ENCODE measurements at places on chromosomes 6 and 20.

DNA sequence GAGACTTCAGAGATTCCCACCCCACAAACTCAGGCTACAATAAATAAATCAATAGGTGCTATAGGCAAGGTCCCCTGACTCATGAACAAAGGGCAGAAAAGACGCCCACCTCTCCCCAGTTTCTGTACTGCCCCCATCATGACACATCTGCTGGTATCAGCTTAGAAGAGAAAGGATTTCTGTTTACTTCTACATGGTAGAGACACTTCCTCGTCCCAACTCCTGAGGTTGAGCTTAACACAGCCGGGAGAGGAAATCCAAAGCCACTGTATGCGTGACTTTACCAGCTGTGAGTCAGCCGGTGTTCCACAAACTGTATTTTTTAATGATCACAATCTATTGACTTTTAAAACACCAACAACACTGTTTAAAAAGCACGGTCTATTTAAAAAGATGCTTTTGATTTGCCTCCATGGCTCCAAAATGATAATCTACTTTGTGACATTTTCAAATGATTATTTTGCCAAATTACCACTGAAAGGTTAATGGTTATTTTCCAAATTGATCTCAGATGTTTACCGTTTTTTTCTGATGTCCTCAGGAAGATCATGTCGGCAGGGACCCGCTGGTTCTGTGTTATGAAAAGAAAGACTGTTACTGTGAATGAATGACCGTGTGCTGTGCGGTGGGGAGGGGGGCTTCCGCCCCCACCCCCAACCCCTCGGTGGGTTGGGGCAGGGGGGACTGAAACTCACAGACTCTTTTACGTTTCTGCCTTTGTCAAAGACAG is 72.5 kb downstream of the ATP9A start:
- DNase-seq: no peak

DNA sequence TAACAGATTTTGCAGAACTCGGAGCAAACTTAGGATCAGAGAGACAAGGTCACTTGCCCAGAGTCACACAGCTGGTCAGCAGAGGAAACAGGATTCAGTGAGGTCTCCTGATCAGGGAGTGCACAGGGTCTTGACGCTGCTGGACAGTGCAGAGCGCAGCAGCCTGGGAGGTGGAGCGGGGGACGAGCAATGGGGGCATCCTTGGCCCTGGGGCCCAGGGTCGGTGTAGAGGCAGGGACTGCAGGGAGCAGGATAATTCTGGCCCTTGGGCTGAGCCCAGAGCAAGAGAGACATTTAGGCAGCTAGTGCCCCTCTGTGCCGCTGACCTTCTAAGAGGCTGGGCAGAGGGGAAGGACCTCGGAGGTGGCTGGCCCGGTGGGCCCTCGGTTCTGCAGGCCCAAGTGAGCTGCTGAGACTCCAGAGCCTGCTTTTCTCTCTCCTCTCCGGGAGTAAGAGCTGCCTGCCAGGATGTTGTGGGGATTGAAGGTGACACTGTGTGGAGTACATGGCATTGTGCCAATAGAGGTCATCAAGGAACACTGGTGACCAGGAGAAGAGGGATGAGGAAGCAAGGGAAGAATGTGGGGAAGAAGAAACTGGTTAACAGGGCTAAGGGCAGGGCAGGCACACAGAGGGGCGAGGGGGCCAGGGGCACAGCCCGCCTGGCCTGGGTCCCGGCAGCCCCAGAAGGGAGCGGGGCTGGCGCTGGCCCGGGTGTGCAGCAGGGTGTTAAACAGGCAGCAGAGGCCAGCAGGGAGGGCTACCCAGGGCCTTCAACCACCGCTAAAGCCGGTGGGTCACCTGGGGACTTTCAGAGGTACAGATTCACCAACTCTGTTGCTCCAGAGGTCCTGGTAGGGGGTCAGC is 122.0 kb downstream of the AGPAT4 start:
- no peak for DNase-seq

- no peak for DNase-seq
Observed at GRCh38 chr6:4125500-4125899, 9.9 kb downstream of the ECI2 start.

DNA sequence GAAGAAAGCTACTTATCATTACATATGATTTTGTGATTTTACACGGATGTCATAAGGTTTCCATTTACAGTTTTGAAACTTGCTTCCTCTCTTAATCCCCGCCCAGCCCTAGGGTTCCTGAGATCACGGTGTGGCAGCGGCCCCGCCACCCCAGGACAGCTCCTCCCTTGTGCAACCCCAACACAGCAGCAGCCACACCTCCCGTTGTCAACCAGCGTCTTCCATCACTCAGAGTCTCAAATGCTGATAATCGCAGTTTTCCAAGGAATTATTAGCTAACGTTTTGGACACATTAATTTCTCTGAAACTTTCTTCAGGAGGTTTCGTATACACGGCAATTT is 204.8 kb downstream of the THBS2 start:
- no peak for DNase-seq

Measured in stimulated activated CD8-positive, alpha-beta memory T cell treated with anti-CD3 and anti-CD28 coated beads, Interleukin-2, amount 100 ng/mL, for 1 hour (primary cell).